ENCODE measurements at places on chromosomes 1 and 21.
A peak's percentile ranks its signal among the peaks of the same experiment; 100 is the strongest.

GRCh38 chr1:115665319-115666096, 23.7 kb downstream of the VANGL1 start:
- no peak for DNase-seq

DNA sequence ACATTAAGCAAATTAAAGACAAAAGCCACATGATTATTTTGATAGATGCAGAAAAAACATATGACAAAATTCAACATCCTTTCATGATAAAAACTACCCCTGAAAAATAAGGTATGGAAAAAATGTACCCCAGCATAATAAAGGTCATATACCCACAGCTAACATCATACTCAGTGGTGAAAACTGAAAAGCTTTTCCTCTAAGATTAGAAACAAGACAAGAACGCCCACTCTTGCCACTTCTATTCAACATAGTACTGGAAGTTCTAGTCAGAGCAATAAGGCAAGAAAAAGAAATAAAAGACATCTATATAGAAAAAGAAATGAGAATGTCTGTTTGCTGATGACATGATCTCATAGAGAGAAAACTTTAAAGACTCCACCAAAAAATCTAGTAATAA, 20.7 kb downstream of the ERO1B start:
- no peak for DNase-seq

DNA sequence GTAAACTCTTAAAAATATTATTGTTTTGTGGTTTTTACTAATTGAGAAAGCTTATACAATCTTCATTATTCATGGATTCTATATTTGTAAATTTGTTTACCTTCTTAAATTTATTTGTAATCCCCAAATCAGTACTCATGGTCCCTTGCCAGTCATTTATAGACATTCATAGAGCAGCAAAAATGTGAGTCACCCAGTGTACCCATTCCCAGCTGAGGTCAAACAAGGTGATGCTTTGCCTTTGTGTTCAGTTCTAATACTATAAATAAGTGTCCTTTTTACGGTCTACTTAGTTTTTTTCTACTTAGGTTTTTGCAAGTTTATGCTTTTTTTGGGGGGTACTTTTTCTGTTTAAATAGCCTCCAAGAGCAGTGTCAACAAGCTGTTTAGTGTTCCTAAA, 36.1 kb downstream of the SORT1 start:
- no peak for DNase-seq

DNA sequence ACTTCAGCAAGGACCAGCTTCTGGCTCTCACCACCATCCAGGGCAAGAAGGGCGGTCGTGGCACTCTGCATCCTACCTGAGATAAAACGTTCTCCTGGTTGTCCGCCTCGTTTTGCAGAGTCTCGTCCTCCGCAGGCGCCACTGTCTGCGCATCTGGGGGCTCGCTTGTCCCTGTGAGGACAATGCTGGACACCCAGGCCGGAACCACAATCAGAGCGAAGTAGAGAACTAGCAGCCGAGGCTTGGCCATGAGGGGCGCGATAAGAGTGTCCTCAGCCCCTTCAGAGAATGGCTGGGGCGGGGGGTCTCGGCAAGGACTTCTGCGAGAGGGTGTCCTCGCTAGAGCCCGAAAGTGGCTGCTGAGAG, 505 bp downstream of the OLFML2B start:
- DNase-seq, result no peak

DNA sequence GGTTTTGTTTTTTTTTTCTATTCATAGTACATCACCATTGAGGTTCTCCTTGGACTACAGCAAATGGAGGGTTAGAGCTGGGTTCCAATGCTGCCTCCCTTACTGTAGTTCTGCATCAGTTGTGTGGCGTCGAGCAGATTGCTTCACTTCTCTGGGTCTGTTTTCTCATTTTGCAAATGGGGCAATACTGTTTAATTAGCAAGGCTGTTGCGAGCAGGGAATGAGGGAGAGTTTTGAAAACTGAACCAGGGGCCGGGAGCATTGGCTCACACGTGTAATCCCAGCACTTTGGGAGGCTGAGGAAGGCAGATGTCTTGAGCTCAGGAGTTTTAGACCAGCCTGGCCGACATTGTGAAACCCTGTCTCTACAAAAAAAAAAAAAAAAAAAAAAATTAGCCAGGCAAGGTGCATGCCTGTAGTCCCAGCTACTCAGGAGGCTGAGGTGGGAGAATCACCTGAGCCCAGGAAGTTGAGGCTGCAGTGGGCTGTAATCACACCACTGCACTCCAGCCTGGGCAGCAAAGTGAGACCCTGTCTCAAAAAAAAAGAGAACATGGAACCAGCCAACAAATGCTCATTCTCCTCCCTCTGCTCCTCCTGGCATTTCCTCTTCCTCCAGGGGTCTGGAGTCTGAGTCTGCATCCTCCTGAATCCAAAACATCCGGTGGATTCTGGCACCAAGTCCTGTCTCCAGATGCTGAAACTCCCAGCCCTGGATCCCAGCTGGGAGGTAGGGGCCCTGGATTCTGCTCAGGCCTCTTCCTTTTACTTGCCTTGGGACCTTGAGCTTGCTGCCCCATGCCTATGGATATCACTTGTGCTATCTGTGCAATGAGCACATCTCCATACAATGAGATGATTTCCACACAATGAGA, 3.7 kb upstream of the PLOD1 start:
- no peak for DNase-seq

GRCh38 chr1:84735483-84735882, 45.2 kb upstream of the SSX2IP start:
- no peak for DNase-seq

DNA sequence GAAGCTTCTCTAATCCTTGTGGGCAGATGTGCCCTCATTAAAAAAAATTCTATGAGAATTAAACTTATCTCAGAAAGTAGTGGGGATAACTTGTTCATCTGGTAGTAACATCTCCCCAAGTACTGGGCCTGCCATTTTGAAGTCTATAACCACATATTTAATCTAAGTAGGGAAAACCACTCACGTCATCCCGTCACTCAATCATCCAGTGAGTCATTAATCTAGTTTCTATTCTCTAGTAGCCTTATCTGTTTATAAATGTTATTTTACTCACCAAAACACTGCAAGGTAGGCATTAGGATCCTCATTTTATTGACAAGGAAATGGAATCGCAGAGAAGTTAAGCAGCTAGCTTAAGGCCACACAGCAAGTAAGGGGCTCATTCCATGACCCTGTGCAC, 221.9 kb downstream of the ATG4C start:
- no peak for DNase-seq

GRCh38 chr21:43864962-43865539, at the start of gene AGPAT3:
AGPAT3 (plus strand) TSS chr21:43865223; CDS start chr21:43959682, 94,459 bp downstream.
- peak; percentile 25 for DNase-seq

DNA sequence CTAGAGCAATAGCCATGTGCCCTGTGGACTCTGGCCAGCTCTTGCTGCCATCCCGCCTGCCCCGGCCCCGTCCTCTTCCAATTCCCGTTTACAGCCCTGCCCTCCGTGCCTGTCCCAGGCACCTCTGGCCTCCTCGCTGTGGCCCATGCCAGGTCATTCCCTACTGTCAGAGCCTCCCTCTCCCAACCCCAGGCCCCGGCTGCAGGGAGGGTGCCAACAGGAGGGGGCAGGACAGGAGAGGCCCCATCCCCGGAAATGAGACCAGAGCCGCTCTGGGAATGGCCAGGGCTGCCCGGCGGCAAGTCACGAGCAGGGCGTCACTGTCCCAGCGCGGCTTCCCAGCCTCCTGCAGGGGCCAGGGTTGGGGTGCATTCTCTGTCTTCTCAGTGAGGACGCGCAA, 23.5 kb upstream of the TSPEAR start:
- DNase-seq, result no peak

DNA sequence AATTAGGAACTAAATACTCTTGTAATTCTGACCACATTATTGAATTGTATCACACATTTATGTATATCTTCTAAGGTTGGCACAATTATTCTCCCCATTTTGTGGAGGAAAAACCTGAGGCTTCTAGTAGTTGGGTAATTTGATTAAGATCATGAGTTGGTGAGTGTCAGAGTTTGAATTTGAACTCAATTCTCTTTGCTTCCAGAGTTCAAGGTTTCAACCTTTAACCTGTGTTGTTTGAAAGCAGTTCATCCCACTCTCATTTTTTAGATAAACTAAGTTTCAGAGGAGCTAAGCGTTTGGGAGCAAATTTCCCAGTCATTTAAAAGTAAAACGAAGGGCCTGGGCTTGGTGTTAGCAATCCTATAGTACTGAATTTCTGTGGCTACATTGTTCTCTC, 293.4 kb downstream of the ADGRL2 start:
- DNase-seq, result no peak

DNA sequence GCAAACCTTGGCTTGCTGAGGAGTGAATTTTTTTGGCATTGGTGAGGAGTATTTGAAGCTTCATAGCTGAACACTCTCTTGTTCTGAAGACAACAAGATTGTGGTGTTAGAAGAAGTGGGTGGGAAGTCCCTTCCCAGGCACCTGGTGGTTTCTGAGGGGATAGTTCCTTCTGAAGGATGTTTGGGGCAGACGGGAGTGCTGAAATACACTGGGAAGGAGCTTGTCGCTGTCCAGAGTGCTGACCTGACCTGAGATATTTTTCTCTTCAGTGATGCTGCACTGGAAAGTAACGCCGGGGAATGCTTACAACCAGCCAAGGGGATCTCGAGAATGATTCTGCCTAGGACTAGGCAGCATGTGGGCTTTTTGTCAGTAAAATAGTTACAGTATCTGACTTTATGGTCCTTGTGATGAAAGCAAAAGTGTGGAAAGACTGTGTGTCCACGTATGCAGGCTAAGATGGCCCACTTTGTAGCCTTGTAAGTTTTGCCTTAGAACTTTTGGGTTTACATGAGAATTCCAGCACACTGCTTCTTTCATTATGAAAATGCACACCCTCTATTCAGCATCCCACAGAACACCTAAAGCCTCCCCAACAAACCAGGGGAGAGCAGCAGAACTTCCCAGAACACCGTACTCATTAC, 33.1 kb upstream of the NFASC start:
- DNase-seq, result peak; percentile 4

DNA sequence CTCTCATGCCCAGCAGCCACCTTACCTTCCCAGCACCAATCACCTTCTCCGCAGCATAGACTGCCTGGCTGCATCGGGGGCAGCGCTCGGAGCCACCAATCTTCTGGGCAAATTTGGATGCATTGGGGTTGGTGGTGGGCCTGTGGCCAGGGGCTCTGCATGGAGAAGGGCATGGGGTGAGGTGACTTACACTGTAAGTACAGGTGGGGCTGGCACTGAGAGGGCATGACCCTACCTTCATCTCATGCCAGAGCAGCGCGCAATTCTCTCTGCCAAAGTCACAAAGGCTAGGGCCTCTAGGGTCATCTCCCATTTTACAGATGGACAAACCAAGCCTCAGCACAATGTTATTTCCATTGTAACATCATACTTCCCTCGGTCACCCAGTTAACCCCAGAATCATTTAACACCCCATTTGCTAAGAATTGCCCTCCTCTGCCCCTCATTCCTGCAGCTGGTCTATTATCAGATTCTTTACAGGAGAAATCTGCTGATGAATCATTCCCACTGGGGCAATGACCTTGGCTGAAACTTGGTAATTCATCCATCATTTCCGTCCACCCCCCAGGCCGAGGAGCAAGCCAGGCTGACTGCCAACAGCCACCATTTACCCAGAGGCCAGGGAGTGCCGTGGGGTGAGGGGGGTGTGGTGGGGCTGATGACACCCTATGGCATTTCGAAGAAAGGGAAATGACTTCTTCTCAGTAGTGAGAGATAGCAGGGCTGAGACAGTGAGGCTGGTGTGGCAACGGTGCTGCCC, 17.9 kb downstream of the CSRP1 start:
- no peak for DNase-seq

DNA sequence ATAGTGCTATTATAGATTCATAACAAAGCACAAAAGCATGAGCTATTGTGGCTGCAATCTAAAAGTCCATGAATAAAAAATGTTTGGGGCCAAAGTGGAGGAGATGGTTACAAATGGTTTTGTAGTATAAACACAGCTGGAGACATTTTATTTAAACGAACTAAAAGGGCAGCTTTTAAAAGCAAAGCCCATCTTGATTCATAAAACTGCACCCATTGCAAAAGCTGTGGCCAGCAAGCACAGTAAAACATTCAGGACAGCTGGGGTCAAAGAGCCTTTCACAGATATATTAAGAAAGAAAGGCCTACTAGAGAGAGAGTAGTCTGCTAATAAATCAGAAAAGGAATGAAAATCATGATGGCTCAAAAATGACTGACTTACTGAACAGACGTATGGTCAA, 520.8 kb downstream of the NUF2 start:
- DNase-seq, result no peak

DNA sequence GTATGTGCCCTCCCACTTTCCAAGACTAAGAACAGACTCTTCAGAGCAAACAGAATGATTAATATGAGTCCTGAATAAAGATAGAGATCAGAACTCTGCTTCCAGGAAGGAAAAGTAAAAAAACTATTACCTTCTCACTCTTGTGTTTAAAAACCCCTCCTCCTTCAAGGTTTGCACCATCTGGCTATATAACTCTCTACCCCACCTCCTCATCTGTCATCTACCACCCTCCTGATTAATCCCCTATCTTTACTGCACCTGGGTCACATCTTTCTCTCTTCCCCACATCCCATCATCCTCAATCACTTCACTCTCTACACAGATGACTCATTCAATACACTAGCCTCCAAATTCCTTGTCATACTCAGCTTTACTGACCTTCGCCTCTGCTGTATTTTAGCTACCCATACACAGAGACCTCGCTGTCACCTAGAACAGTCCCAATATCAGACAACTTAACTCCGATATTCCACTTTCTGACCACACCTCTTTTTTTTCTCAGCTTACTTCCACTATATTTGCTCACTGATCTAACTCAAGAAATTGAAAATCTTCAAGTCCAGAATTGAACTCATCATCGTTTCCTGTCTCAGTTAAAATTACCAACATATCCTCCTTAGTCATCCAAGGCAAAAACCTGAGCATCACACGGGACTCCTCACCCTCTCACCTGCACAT, 3.7 kb downstream of the SCMH1 start:
- no peak for DNase-seq

Data from activated CD4-positive, alpha-beta T cell treated with anti-CD3 and anti-CD28 coated beads, Interleukin-2, amount 50 U/mL, for 4 hours (primary cell).